HFFc6 (cell line): ENCODE measurements at places on chromosomes 7 and 10. TPM values are rescaled to one million over a fixed set of nuclear protein-coding genes. Genes with fewer than 3 reads are reported as not detected.

DNA sequence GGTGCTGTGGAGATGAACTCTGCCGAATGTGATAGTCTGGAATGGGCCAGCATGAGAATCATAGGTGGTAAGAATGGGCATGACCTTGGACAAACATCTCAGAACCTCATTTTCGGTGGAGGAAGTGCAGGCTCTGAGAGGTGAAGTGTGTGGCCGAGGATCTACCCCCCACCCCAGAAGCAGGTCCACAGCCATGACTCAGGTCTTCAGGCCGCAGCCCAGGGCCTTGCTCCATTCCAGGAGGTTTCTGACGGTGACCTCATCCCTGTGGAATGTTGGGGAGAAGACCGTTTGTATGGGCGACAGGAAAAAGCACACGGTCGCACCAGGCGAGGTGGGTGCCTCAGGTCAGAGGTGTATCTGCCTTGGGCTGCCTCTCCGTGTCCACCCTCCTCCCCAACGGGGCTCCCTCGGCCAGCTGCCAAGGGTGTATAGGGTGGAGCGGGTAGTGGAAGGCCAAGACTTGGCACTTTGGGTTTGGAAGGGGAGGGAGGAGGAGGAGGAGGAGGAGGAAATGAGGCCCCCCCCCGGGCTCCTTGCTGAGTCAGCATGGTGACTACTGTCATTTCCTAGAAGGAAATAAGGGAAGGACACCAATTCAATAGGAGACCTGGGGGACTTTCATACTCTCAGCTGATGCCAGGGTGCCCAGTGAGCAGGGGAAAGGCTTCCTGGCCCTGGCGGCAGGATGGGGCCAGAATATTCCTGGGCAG lies 168.0 kb upstream of the RHEB start:
- DNase-seq, result peak; percentile 94

Gene MACROH2A2
- total RNA-seq, result 0.63 to 0.77 TPM in 2 of 3 replicates, not detected in the other

GRCh38 chr7:40697653-40698052 lies 562.8 kb downstream of the SUGCT start:
- no peak for DNase-seq

Gene MBL2
- total RNA-seq, result not detected in 3 replicates

- no peak for DNase-seq
These were observed 15.9 kb downstream of the MIOS start for GRCh38 chr7:7582596-7582995.

DNA sequence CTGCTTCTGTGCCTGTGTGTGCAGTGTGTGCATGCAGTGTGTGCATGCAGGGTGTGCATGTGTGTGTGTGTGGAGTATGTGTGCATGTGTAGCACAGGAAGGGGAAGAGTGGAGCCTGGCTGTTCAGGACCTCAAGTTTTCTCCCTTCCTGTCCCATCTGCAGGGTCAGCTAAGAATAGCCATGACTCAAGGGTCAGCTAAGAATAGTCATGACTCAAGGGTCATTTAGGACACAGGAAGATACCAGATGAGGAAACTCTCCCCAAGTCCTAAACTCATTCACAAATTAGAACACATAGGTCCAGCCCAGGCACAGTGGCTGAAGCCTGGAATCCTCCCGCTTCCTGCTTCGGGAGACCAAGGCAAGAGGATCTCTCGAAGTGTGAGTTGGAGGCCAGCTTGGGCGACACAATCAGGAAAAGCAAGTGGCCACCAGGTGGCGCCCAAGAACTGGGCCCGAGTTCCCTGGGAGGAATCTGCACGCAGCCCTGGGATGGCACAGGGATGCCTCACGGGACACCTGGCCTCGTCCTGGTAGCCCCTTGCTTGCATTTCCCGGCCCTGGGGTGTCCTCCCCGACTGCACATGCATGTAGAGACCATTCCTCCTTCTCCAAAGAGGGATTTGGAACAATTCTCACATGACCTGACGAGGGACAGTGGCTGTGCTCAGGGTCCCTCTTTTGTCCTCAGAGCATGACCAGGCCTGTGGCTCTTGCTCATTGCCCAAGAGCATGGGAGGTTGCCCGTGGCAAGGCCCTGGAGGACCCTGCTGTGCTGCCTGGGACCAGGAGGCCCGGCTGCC lies 21.4 kb upstream of the VOPP1 start:
- DNase-seq, result peak; percentile 55

DNA sequence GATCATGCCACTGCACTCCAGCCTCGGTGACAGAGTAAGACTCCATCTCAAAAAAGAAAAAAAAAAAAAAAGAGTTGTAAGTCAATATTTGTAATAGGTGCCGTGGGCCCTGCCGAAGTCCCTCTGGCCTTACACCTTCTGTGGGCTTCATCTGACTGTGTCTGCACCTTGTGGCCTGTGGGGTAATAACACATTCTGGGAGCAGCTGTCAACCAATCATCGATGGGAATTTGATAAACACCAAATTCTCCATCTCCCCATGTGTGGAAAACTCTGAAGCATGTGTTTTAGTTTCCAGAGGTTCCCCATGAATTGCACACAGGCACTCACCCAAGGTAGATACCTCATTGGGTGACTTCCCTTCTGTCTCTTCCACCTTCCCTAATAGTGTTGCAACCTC lies 10.8 kb downstream of the ZNF394 start:
- no peak for DNase-seq

DNA sequence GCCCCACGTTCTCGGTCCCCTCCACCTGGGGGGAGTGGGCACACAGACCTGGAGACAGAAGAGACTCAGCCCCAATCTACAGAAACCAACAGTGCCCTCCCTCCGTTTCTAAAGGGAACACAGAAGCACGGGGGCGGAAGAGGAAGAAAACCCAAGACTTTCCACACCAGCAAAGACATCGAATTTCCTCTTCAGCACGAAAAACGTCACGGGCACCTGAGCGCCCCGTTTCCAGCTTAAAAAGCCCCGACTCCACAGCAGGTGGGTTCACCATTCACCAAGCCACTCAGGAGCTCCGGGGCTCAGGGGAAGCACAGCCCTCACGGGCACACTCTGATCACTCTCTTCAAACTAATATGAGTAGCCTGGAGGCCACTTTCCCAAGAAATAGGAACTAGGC lies 19.6 kb downstream of the NUDT1 start:
- DNase-seq, result no peak

DNA sequence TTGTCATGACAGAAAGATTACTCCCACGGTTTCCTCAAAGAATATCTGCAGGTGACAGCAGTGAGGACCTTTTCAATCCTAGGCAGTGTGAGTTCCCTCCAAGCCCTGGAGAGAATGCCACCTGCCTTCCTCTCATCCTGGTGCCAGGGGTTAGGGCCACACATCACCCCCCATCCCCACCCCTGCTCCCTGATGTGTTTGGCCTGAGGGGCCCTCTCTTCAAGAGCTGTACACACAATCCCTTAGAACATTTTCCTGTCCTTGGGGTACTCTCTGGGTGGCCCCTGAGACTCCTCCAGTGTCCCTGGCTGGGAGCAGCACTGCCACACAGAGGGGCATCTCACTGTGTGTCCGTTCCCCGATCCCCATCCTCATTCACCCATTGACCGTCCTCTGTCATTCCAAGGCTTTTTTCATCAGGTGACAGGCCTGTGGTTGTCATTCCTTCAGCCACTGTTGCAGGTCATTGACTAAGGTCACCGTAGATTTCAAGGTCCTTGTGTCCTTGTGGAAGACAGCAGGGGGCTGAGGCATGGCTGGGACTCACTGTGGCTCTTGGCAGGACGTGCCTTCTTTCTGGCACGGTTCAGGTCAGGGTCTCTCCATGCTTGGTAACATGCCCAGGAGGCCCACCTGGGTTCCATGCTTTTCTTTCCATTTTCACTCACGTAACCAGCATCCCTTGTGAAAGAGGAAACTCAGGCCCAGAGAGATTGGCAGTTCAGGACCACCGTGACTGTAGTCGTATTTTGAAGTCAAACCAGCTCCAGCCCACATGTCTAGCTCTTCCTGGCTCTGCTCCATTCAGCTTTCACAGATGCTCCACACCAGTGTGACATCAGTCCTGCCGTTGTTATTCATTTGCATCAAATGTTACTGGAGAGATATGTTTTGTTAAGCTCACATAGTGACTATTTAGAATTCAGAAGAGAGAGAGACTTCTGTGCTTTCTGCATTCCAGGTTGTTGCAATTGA lies 26.8 kb upstream of the BTBD16 start:
- DNase-seq, result no peak

- peak; percentile 70 for DNase-seq
These were observed 13.2 kb downstream of the WDR91 start for GRCh38 chr7:135197906-135198655.

DNA sequence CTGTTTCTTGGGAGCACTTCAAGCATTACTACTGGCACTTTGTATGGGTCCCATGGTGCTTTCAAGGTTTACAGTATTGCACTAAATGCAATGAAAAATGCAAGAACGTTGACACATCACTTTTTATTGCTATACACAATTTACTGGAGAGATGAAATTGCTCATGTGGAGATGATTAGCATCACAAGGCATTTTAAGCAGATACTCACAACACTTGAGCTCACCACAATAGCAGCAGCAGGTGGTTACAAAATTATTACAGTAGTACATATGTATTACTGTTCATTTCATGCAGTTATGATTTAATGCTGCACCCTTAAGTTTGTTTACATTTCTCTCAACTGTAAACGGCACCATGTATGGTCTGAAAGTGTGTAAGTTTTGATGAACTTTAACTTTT lies 537.7 kb downstream of the GRM8 start:
- DNase-seq, result no peak

Gene AKR1C3
- total RNA-seq, result 0.67 TPM in 1 of 3 replicates, not detected in the others

Gene TMEM184A
- 1.5 to 2.9 TPM (median 1.9 TPM) in 3 replicates for total RNA-seq

- DNase-seq, result no peak
These were observed 1330.4 kb downstream of the XPNPEP1 start for GRCh38 chr10:108592956-108593355.

Gene SMIM30
- total RNA-seq, result 50.4 to 74.2 TPM (median 58.3 TPM) in 3 replicates

GRCh38 chr7:88759230-88760135 lies at the start of gene ZNF804B:
ZNF804B (plus strand) TSS chr7:88759700; CDS start chr7:88759977, 277 bp downstream.
- no peak for DNase-seq

Gene DNAJB12
- total RNA-seq, result 39.6 to 43.5 TPM (median 41.7 TPM) in 3 replicates

Gene ARMC10
- total RNA-seq, result 31.8 to 40.5 TPM (median 36.4 TPM) in 3 replicates

Gene UCN3
- not detected in 3 replicates for total RNA-seq

DNA sequence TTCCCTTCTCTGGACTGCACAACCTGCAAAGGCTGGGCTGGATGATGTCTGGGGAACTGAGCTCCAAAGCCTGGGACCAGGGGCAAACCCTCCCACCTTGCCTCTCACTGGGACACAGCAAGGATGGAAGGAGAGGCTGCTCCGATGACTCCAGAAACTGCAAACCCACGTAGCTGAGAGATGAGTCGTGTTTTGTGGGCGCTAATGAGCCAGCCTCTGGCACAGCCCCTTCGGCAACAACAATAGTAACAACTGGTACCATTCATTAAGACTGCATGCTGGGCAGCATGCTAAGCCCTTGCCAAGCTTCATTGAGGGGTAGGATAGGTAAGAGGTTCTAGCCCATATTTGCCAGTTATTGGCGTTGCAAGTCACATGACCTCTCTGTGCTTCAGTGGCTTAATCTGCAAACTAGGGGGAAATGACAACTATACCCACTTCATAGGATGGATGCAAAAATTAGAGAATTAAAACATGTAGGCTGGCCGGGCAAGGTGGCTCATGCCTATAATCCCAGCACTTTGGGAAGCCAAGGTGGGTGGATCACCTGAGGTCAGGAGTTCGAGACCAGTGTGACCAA lies 145.9 kb downstream of the SH3PXD2A start:
- peak; percentile 73 for DNase-seq

DNA sequence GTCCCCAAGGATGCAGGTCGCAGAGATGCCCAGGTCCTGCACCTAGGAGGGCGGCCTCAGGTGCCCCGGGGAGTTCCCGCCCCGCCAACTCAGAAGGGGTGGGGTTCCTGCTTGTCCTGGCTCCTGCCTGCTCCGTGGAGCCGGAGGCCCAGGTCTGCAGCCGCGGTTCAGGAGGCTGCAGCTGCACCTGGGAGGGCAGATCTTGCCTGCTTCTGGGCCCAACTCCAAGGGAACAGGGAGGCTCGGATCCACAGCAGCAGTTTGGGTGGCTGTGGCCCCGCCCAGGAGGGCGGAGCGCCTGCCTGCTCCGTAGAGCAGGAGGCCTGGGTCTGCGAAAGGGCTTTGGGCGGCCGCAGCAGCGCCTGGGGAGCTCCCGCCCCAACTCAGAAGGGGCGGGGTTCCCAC lies 108.2 kb upstream of the EGR2 start:
- no peak for DNase-seq

DNA sequence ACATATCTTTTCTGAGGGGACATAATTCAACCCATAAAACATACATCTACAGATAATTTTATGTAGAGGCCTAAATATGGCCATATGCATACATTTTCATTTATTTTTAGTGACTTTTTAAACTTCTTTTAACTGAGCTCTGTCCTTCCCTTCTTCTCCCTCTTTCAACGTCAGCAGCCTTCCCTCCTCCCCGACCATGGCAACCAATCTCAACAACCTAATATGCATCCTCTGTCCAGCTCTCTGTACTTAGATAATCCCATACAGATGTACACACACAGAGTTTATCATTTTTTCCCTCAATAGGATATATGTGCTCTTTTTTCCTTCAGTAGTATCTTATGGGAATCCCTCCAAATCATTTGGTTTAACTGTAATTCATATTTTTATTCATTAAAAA lies 94.3 kb downstream of the CCDC71L start:
- DNase-seq, result no peak

DNA sequence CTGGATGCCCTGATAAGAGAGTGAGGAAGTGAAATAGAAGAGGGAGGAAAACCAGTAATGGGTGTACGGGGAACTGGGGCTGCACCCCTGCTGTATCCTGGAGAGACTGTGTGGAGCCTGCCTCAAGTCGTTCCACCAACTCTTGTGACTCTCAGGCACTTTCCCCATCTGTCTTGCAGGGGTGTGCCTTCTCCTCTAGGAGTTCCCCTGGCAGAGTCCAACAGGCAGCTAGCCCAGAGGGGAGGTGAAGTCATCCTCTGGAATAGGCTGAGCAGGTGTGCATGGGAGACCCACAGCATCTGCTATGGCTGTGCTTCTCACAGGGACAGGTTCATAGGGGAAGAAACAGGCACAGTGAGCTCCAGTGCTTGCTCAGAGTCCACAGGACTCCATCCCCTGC lies 46.8 kb downstream of the WIPF3 start:
- DNase-seq, result no peak

DNA sequence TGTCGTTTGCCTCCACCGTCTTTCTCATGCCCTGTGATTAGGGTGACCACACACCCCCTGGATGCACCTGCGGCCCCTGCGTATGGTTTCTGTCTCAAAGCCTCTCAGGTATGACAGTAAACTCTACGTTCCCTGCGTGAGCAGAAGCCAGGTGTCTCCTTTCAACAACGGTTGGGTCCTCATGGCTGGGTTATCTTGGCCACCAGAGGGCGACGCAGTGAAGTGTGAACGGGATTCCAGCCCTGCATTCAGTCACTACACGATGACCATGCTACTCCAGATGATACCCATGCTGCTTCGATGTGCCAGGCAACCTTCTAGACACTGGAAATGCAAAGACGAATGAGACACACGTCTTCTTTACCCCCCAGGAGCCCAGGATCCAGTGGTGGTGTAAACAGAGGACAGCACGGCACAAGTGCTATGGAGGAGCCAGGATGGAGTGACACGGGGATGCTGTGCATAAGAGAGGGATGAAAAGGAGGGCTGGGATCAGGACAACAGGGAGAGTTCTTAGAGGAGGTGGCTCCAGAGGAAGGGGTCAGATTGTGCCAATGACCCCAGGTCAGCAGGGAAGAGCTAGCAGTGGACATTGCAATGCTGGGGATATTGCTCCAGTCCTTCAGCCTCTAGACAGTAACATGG lies 228.1 kb upstream of the PFKP start:
- DNase-seq, result no peak

- DNase-seq, result peak; percentile 13
These were observed 202.2 kb downstream of the TMEM178B start for GRCh38 chr7:141276031-141276430.

Gene NODAL
- not detected in 3 replicates for total RNA-seq

- DNase-seq, result no peak
These were observed 35.7 kb downstream of the CCDC7 start for GRCh38 chr10:32481606-32482005.

- peak; percentile 39 for DNase-seq
These were observed 180.5 kb upstream of the PRSS58 start for GRCh38 chr7:142438235-142438922.
